ENCODE measurements at places on chromosomes 11 and 22.
A peak's percentile ranks its signal among the peaks of the same experiment; 100 is the strongest.

DNA sequence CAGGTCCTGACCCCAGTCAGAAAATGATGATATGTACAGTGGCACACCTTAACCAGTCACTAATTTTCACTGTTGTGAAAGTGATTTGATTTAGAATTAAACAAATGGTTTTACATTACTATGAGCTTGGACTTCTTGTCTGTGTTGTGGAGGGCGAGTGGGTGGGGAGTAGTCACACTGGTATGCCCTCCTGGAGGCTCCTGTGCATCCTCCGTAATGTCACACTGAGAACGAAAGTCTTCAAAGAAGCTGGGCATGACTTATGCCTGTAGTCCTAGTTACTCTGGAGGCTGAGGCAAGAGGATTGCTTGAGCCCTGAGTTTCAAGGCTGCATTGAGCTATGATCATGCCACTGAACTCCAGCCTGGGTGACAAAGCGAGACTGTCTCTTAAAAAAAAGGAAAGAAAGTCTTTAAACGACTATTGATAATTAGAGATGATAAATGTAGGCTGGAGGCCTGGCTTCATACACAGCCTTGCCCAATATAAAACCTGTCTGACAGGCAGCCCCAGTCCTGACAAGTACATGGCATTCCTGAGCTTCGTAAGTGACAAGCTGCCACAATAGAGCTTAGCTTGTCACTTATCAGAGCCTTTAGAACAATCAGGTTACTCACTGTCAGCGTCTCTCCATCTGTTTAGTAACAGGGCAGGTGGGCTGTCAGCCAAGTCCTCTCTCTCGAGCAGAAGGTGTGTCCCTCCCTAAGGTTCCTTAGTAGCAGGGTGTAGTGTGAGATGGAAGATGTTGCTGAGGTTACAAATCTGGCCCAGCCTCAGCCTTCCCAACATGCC is 5.0 kb upstream of the LIMK2 start:
- DNase-seq = no peak

GRCh38 chr11:116421529-116422185 is 351.1 kb downstream of the BUD13 start:
- no peak for DNase-seq

- DNase-seq = no peak
Observed at GRCh38 chr11:87215236-87215635, 177.5 kb downstream of the TMEM135 start.

DNA sequence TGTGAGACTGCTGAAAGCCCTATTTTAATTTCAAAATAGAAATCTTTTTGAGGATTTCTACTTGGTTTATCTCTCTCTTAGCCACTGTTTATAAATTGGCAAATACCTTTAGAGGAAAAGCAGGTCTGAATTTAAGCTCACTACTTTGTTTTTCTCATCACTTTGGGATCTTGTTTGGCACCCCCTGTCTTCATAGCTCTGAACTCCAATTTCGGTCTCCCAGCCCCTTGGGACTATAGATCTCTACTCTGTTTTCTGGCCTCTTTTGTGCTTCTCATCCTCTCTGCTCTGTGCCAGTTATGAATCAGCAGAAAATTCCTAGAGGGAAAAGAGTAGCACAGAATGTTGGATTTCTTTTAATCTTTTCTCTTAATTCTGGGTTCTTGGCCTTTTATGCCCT is 118.3 kb downstream of the CYP2R1 start:
- peak; percentile 3 for DNase-seq

DNA sequence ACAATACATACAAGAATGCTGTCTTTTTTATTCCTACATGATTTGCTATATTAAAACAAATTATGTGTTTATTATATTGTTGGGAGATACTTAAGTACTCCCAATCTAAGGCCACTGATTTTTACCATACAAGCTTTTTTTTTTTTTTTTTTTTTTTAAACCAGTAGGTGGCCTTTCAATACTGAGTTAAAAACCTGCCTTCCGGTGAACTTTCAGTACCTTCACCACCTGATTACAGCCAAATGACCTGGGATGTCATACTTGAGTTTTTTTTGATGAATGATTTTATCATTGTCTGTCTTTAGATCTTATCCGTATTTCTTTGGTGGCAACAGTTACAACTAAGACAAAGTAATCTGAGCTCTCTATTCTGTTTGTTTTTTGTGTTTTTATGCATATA is 94.0 kb upstream of the FOLH1 start:
- no peak for DNase-seq

GRCh38 chr11:73531386-73531785 is 66.5 kb downstream of the FAM168A start:
- no peak for DNase-seq

GRCh38 chr11:26572770-26573402 is 823 bp upstream of the MUC15 start:
- DNase-seq = no peak

DNA sequence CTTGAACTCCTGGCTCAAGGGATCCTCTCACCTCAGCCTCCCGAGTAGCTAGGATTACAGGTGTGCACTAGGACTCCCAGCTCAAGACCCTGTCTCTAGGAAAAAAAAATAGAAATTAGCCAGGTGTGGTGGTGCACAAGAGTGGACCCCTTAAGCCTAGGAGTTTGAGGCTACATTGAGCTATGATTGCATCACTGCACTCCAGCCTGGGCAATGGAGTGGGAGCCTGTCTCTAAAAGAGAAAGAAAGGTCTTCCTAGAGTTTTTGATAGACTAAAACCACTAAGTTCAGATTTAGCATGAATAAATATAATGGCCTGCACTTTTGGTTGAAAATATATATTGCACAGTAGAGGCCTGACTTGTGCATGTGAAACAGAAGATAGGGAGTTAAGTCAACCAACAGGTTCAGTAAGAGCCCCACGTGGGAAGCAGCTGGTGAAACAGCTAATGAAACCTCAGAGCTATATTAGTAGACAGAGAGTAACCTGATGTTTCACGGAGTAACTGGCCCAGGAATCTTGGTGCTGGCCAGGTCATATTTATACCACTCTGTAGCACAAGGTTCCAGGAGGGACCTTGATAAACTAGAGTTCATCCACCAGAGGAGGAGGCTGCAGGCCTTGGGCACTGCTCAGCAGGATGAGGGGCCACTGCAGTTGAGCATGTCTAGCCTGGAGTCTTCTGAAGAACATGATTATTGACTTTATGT is 4.6 kb upstream of the MICAL3 start:
- DNase-seq = no peak

DNA sequence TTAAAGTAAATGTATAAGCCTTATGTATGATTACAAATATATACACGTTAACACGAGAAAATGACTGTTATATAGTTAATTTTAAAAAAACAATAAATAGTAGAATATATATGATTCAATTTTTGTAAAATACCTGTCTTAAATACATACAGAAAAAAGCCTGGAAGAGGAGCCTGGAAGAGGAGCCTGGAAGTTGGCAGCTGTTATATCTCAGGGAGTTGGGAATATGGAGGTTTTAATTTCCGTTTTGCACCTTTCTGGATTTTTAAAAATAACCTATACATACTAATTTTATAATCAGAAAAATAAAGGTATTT is 111.6 kb downstream of the WT1 start:
- DNase-seq = no peak

GRCh38 chr11:111021131-111021530 is 224.4 kb upstream of the POU2AF2 start:
- DNase-seq = no peak

DNA sequence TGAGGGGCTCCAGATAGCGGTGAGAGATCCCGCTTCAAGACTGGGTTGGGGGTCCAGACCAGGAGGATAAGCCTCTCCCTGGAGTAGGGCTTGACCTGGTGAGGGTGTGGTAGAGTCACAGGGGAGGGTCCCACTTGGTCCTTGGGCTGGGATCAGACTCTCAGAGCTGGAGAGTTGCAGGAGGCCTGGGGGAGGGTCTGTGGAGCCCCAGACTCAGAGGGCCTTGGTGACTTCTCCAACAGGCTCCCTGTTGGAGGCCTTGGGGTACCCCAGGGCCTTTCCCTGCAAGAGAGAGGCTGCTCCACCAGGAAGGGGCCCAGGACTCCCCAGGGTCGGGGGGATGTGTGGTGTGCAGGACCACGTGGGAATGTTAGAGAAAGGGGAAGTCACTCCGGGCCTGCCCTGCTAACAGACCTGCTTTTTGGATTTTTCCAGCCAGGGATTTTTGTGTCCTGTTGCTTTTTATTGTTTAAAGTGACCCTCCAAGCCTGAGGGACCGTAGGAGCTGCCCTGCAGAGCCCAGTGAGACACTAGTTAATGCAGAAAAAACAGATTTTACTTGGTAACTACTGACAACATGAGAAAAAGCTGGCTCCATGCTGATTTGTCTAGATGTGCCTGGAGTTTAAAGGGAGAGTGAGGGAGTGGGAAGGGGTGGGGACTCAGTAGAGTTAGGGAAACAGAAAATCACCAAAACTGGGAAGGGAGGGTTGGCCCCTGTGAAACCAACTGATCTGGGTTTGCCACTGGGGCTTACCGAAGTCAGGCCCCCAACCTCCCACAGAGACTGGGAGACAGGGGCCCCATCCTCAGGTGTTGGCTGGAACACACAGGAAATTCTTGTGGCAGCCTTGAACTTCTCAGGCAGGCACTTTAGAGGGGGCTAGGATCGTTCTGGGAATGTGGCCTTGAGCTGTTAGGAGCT is 801 bp upstream of the TXNRD2 start:
- no peak for DNase-seq

DNA sequence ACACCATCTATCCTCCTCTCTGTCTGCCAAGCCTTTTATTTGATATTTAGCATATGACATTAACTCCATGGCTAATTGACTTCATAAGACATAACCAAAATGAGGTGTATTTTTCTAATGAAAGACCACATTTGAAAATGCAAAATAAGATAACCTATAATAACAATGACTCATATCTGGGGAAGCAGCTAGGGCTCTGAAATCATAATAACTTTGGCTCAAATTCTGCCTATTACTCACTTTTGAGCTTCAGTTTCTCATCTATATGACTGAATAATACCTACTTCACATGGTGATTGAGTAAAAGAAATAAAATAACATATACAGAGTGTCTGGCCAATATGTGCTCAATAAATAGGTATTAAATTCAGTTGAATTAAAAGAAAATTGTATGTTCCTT is 1419.8 kb upstream of the TENM4 start:
- DNase-seq = no peak

DNA sequence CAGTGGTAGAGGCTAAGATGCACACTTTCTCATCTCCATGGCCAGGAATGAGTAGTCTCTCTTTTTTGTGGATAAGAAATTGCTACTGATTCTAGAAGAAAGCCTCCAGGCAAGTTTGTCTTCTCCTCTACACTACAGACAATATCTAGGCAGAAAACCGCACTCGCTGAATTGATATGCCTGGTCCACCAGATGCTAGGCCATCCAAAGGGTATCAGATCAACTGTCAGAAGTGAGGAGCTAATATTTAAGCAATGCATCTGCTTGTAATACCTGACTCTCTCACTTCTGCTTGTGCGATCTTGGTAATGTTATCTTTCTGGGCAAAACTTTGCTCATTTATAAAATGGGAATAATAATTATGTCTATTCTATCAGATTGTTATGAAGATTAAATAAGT is 45.0 kb downstream of the CASP12 start:
- no peak for DNase-seq

- DNase-seq = no peak
Observed at GRCh38 chr11:128095466-128095981, 491.8 kb downstream of the ETS1 start.

- no peak for DNase-seq
Observed at GRCh38 chr11:63919267-63920125, 2.5 kb upstream of the RCOR2 start.

GRCh38 chr11:35389897-35390465 is 29.4 kb downstream of the SLC1A2 start:
- no peak for DNase-seq

DNA sequence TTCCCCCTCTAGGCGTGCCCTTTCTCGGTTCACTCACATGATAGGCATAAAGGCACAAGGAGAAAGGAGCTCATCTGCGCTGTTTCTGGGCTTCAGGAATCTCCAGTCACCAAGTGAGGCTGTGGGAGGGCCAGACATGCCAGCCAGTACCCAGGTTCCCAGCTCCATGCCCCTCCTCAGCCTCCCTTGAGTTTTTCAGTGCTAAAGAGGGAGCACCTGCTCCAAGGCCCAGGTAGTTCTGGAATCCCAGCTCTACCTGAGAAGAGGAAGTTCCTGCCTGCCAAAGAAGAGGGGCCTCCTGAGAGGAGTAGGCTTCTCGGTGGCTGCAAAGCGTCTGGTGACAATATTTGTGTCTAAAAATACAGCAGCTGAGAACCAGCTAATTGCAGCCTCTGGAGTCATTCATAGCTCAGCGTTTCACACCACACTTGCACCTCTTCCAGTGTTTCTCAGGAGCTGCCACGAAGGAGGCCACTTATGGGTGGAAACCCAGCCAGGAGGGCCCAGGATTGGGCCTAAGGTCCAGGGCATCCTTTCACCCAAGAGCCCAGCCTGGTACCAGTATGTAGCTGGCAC is 197.4 kb downstream of the TRIM29 start:
- DNase-seq = no peak

DNA sequence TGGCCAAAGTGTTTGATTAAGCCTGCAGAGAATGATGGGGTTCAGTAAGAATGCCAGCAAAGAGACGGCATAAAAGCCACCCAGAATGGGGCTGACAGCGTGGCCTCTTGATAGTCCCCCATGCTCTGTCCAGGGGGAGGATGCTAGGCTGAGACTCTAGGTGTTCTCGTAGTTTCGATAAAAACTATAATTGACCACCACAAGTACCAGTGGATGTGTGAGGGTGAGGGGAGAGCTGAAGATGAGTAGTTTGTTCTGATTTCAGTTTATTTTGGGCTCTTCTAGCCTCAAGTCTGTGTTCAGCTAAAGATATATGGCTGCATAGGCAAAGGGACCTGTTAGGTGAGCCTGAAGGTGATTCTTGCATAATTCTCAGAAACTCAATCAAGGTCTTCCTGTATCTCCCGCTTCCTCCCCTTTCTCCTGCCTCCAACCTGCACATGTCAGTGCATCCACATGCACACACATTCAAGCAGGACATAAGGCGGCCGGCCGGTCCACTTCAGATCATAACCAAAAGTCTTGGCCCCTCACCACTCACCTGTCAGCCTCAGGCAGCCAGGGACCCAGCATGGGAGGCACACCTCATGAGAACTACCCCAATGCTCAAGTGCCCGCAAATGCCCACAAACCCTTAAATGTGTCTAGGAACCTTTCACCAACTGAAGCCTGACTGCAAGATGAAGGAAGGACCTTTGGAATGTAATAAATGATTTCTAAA is 31.2 kb downstream of the FLI1 start:
- DNase-seq = no peak

- DNase-seq = no peak
Observed at GRCh38 chr11:3873712-3874349, 18.4 kb downstream of the STIM1 start.

- no peak for DNase-seq
Observed at GRCh38 chr22:30017375-30018223, 62.7 kb upstream of the HORMAD2 start.

DNA sequence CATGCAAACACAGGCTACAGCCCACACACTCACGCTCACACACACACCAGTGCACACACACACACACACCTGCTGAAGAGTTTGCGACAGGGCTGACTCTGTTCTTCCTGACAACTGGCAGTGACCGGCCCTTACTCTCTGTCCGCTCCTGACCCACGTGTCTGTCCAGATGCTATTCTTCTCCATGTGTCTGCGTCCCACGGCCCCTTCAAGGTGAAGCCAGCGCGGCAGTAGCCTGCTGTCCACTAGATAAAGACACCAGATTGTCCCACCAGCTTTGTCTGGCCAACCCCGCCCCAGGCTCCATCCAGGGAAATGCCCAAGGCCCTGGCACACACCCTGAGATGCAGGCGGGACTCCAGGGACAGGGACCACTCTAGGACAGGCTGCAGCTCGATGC is 713.9 kb downstream of the BRD1 start:
- no peak for DNase-seq
